ENCODE measurements at places on chromosomes 6 and 20.

DNA sequence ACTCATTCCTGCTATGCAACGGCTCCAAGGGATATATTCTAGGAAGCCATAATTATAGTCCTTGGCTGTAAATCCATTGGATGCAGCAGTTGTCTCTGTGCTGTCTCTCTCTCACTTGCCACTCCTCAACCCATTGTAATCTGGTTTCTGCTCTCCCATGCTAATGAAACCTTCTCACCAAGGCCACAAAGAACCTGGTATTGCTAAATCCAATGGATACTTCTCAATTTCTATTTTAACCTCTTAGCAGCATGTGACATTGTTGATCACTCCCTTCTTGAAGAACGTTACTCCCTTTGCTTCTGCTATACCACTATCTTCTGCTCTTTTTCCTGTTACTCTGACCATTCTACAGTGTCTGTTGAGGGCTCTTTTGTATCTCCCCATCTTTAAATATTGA lies 39.8 kb upstream of the GCLC start:
- DNase-seq, result no peak

DNA sequence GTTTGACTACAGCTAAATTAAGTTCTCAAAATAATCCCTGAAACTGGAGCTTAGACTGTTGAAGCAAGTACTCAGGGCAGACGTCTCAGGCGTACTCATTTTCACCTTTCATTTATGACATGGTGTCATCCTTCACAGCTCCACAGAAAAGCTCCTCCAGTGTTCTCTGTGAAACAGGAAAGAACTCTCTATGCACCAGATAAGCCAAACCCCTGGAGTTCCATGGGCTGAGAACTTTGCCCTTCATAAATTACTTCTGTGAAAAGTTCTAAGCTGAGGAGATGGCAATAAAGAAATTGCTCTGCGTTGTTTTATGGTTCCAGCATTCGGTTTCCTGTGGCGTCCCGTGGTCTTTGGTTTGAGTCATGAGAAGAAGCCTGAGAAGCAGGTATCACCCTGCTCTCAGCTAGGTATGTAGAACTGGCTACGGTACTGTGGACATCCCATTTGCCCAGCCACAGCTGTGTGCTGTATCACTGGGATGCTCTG lies 20.2 kb upstream of the RREB1 start:
- DNase-seq, result no peak

GRCh38 chr6:168962886-168963285 lies 290.8 kb downstream of the THBS2 start:
- no peak for DNase-seq

DNA sequence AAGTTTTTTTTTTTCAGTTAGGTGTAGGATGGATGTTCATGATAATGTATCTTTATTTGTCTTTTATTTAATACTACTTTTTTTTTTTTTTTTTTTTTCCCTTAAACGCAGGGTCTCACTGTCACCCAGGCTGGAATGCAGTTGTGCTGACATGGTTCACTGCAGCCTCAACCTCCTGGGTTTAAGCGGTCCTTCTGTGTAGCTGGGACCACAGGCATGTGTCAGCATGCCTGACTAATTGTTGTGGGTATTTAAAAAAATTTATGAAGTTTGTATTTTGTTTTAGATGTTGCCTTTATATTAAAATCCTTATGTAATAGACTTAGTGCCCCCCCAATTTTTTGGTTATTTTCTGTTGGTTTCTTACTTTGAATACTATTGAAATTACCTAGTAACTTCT lies 42.6 kb downstream of the NCOA3 start:
- no peak for DNase-seq

GRCh38 chr20:10539818-10540553 lies 104.9 kb downstream of the SLX4IP start:
- no peak for DNase-seq

GRCh38 chr20:22404419-22405170 lies 179.8 kb downstream of the FOXA2 start:
- DNase-seq, result no peak

DNA sequence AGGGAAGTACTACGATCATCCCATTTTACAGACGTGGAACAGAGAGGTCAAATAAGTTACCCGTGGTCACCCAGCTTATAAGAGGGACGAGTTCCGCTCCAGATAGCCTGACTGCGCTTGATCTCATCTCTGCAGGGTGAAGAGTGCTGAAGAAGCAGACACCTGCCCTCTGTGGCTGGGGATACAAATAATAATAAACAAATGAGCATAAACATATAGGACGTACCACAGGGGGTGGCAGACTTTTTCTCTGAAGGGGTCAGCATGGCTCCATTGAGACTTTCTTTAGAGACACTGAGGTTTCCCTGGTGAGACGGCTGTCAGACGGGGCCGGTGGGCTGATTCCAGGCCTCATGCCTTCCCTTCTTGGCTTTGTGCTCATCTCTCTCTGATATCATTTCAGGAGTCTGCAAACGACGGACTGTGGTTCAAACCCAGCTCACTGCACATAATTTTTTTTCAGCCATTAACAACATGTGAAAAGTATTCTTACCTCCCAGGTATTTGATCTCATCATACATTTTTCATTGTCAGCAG lies 47.1 kb downstream of the IRF4 start:
- DNase-seq, result no peak

DNA sequence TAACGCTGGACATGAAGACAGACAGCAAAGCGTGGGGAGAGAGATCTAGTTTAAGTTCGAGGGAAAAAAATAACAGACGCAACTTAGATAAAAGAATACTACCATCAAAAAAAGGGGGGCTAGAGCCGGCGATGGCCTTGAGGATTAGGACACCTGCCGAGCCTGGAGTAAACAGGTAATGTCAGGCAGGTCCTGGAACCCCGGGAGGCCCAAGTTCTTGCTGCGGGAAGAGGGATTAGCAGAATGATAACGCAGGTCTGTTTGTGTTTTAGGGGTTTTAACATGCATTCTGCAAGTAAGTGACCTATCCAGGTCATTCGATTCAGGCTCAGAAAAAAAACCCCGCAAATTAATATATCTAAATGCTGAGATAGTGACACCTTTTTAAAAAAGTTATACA lies 754 bp upstream of the TMEM170B start:
- DNase-seq, result no peak

DNA sequence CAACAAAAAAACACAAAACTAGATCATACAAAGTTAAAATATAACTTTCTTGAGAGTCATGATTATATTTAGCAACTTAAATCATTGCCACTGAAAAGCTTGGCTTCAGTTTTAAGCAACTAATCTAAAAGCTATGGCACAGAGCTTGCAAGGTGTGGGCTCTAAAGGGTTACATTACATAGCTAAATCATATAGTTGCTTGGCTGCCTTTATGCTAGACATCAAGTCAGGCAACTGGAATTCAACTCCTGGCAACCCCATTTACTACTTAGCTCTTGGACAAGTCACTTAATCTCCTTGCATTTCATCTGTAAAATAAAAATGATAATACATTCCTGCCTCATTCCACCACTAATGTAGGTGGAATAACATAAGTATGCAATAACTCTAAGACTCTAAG lies 40.9 kb upstream of the GCM1 start:
- no peak for DNase-seq

DNA sequence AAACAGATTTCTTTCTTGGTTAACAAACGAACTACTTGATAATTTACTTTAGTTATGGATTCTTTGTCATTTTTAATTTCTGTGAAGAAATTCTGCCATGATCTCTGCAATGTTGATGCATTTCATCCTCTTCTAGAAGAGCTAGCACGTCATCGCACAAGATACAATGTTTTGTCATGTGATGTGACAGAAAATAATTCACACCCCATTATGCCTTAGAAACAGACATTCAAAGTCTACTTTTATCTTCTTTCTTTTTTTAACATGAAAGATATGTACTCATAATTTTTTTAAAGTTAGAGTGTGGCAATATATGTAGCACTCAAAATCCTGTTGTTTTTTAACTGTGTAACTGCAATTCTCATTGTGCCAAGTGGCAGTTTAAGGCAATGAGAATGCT lies 39.6 kb upstream of the NELFCD start:
- DNase-seq, result no peak

DNA sequence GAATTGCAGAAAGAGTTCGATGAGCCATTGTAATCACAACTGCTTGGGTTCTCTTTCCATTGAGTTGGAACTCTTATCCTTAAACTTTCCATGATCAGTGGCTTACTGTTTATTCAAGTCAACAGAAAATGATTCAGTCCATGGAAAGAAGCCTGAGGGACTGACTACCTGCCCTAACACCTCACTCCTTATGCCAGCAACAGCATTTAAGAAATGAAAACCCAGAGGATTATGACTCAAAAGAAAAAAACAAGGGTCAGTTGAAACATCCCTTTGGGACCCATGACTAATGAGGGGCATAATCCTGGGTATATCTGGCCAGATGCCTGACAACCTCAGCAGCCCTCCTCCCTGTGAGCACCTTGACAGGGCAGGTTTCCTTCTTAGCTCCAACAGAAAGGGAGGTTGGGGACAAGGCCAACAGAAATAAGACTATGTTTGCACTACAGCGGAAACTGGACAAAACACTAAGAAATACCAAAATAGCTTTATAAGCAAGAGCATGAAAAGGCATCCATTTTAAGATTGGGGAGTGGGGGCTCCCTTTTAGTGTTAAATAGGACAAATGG lies 106.7 kb downstream of the MAP3K5 start:
- no peak for DNase-seq

DNA sequence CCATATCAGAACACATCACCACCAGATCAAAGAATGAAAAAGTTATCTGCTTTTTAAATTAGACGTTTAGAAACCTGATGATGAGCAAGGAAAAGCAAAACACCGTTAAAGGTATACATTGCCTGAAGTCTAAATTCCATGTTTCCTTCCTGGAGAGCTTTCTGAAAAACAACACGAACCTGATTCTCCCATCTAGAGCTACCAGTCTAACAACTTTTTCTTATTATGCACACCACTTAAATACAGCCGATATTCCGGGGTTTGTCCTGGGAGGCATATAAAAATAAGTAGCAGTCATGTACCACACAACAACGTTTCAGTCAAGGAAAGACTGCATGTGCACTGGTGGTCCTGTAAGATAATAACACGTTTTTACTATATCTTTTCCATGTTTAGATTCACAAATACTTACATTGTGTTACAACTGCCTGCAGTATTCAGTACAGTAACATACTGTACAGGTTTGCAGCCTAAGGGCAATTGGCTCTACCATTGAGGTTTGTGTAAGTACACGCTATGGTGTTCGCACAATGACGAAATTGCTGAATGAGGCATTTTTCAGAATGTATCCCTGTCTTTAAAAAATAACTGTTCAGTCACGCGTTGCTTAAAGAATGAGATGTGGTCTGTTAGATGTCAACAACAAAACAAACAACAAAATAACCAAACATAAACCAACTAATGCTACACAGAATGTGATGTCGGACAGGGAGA lies 19.1 kb upstream of the LYRM2 start:
- no peak for DNase-seq

- DNase-seq, result no peak
These were observed 359.5 kb upstream of the FLRT3 start for GRCh38 chr20:14696937-14697336.

DNA sequence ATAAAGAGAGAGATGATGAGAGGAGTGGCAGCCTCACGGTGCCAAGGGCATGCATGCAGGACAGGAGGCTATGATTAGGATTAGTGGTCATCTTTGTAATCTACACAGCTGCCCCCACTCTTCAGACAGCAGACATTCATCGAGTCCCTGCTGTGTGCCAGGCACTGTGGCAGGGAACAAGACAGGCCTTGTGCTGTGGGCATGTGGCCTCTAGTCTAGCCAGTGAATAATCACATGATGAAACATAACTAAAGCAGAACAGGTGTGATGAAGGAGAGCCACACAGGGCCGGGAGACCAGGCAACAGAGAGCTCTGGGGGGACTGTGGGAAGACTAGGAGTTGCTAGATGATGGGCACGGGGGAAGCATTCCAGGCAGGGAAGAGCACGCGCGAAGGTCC lies 22.2 kb downstream of the TOX2 start:
- no peak for DNase-seq

DNA sequence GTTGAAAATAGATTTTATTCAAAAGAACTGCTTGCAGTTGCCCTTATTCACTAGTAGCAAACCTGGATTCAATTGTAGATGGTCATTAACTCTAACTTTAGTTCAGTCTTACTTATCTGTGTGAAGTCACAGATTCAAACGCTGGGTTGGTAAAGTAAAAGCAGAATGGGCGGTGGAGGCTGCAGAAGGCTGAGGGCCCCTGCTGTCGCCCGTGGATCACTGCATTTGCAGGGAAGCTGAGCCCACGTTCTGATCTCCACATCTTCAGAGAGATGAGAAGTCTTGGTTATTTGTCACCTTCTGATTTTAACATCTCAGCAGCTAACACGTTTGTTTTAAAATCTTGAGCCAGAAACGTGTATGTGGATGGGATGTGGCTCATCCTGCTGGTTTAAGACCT lies 75.1 kb downstream of the SNX9 start:
- no peak for DNase-seq

DNA sequence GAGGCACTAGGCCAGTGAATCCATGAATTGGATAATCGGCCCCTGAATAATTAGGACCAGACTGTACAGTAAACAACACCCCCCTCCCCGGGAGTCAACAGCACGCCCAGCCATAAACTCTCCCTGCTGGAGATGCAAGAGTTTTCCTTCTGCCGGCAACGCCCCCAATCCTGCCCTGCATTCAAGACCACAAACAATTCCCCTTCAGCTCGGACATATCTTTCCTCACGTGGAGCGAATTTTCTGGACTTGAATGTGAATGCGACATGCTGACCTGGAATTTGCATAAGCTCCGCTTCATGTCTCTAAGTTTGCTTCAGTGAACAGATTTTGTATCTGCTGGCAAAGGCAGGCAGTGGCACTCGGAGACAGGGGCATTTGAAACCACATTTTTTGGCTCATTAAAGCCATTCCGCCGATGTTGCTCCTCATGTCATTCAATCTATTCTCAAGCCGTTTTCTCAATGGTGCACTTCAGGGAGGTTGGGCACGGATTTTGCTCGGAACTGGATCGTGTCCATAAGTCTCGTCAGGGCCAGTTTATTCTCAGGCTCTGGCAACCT lies 38.0 kb upstream of the GMPR start:
- DNase-seq, result no peak

GRCh38 chr6:14321992-14322772 lies 204.6 kb downstream of the CD83 start:
- no peak for DNase-seq

DNA sequence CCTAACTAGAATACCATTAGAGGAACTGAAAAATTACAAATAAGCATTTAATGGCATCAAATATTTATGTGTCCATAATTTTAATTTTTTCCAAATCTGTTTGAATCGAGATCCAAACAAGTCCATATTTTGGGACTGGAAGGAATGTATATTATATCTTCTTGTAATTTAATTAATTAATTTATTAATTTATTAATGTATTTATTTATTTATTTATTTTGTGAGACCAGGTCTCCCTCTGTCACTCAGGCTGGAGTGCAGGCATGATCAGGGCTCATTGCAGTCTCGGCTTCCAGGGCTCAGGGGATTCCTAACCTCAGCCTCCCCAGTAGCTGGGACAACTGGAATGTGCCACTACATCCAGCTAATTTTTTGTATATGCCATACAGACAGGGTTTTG lies 453.6 kb downstream of the PRKN start:
- DNase-seq, result no peak

GRCh38 chr6:30211899-30212298 lies 1.3 kb downstream of the TRIM26 start:
- no peak for DNase-seq

Data from CD4-positive, alpha-beta memory T cell (primary cell).